Hematopoietic multipotent progenitor cell (in vitro differentiated cells): ENCODE measurements at places on chromosomes 1 and 21.

GRCh38 chr1:227776331-227776771 is 39.1 kb upstream of the PRSS38 start:
- no peak for DNase-seq

DNA sequence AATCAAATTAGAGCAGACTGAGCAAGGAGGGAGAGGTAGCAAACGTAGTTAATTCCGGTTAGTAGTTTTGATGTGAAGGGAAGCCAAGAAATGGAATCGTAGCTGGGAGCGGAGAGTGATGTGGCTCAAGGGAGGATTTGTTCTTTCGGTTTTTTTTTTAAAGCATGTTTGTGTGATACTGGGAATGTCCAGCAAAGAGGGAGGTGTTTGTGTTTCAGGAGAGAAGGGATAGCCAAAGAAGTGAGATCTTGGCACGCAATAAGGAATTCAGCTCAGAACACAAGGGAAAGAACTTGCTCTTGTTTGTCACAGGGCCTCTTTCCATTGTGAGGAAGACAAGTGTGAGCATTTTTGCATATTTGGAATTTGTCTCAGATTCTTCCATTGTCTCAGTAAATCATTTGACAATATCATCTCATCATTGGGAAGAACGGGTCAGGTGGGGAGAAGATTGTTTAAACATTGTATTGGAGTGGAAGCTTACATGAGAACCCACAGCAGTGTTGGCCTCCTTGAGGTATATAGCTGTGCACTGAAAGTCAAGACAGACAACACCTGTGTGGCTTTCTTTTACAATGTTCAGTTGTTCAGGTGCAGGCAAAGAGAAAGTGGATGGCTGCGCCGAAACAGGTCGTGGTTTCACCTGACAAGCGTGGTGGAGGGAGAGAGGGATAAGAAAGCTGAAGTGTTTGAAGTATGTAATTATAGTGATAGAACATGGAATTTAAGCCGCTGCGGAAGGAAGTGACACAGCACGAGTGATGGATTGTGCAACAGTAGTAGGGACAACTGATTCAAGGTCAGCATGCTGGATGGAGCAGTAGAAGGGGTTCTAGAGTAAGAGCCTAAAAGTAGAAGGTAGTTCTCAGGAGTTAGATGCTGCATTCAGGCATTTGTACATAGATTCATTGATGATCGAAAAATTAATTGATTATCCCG is 25.4 kb downstream of the FMN2 start:
- DNase-seq, result no peak

- no peak for DNase-seq
These were observed 5.0 kb upstream of the SLC35A3 start for GRCh38 chr1:99964806-99965205.

DNA sequence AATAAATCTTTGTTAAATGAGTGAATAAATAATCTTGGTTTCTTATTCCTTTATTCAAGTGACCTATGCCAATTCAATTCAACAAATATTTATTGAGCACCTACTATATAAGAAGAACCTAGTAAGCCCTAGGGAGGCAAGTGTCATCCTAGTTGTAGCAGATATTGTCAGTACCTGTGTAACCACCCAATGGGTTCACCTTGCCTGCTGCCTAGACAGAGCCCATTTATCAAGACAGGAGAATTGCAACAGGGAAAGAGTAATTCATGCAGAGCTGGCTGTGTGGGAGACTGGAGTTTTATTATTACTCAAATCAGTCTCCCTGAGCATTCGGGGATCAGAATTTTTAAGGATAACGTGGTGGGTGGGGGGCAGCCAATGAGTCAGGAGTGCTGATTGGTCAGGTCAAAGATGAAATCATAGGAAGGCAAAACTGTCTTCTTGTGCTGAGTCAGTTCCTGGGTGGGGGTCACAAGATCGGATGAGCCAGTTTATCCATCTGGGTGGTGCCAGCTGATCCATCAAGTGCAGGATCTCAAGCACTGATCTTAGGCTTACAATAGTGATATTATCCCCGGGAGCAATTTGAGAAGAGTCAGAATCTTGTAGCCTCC is 53.8 kb upstream of the KCNA3 start:
- DNase-seq, result no peak

- no peak for DNase-seq
These were observed 358.0 kb downstream of the DSCAM start for GRCh38 chr21:40489001-40489400.

- DNase-seq, result no peak
These were observed 90.9 kb downstream of the CRB1 start for GRCh38 chr1:197358959-197359358.
